ENCODE measurements at places on chromosomes 7 and 10. TPM values are rescaled to one million over a fixed set of nuclear protein-coding genes. Genes with fewer than 3 reads are reported as not detected.

DNA sequence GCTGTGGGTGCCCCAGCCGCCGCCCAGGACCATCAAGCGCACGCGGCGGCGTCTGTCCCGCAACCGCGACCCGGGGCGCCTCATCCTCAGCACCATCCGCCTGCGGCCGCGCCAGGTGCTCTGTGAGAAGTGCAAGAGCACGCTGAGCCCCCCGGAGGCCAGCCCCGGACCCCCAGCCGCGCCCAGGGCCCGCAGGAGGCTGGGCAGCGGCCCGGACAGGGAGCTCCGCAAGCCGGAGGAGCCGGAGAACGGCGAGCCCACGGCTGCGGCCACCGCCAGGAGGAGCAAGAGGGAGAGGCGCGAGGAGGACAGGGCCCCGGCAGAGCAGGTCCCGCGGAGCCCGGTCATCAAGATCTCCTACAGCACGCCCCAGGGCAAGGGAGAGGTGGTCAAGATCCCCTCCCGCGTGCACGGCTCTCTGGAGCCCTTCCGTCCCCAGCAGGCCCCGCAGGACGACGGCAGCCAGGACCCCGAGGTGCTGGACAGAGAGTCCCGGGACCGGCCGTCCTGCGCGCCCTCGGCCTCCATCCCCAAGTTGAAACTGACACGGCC is 8.0 kb downstream of the PWWP2B start:
- no peaks in the 10 kb centered on the region for H3K36me3 ChIP-seq
- DNase-seq: no peak
- H3K27me3 ChIP-seq: no peaks in the 10 kb centered on the region
- H3K4me3 ChIP-seq: no peak overlapping the region

STEAP4 gene
- total RNA-seq: not detected

ADIRF gene
- not detected for total RNA-seq

PTN gene
- not detected for total RNA-seq

UTF1 gene
- total RNA-seq: not detected

GRCh38 chr10:77348082-77348481 is 289.5 kb downstream of the KCNMA1 start:
- H3K27me3 ChIP-seq: no peaks in the 10 kb centered on the region
- no peak overlapping the region for H3K4me3 ChIP-seq
- no peak overlapping the region for H3K27ac ChIP-seq
- H3K36me3 ChIP-seq: no peaks in the 10 kb centered on the region
